Stimulated activated CD4-positive, alpha-beta T cell treated with anti-CD3 and anti-CD28 coated beads, Interleukin-15, amount 100 ng/mL, for 48 hours (primary cell): ENCODE measurements at places on chromosomes 6 and 20.

DNA sequence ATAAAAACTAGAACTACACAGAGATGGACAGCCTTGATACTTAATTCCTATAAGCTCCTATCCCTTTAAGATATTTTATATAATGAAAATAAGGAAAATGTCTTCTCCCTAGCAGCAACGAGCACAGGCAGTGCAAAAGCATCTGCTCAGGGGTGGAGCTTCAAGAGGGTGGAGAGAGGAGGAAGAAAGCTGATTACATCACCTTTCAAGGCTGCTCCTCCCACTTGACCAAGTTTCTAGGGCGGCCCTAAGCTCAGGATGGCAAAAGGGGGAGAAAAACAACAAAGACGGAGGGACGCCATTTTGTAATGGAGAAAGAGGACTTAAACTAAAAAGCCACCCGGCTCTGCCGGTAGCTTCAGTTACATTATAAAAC lies 2.2 kb downstream of the PPP1R10 start:
- peak; percentile 76 for DNase-seq

- DNase-seq: no peak
Observed at GRCh38 chr6:159065759-159066329, 21.1 kb upstream of the TAGAP start.

DNA sequence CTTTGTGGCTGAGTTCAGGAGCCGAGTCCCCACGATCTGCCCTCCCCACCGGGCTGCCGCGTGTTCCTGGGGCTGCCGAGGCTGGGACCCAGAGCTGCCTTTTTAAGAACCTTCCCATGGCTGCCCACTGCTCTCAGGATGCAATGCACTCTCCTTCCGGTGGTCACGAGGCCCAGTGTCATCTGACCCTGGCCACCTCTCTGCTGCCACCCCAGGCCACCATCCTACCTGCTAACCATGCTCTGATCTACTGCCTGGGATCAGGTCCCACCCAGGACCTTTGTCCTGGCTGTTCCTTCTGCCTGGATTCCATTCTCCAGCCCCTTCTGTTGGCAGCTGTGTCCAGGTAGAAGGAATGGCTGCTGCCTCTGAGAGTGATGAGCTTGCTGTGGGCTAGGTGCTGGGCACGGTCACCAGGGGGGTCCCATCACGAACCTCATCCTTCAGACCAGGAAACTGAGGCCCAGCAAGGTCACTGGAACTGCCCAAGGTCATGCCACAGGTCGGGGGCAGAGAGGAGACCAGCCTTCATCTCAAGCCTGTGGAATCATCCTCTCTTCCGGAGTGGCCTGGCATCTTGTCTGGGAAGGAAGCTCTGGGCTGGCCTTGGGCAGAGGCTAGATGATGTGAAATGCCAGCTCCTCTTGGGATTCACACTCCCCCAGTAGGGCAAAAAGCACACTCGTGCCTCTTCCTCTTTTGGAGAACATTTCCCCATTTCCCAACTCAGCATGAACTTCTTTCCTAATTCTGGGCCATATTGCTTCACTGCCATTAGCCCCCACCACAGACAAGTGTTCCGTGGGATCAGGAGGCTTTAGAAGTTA lies 20.5 kb downstream of the PCK1 start:
- no peak for DNase-seq

DNA sequence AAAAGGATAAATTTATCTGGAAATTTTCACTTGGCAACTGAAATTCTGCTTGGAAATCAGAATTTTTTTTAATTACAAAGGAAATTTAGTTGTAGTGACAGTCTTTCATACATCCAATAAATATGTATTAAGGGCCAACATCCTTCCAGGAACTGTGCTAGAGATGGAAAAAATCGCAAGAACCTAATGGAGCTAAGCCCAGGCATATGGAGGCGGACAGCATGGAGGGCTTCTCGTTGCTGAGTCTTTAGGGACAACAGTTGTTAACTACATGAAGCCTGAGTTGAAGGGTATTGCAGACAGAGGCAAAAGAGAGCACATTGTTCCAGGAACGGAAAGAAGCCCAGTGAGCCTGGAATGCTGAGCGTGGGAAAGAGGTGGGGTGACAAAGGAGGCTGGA lies 208.9 kb downstream of the IBTK start:
- DNase-seq: no peak

DNA sequence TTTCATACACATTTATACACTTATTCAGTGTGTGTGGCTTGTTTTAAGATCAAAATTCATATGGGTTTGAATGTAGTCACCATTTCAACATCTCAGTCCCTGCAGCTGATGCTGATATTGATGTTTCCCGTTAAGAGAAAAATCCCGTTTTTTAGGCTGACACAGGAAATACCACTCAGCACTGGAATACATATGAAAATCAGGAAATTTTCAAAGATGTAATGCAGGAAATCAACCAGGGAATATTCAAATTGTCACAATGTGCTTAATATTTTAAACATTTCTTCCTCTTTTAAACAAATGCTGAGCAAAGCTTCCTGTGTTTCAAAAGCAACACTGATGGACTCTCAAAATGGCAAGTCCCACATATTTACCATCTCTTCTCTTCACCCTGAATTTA lies 94.5 kb upstream of the MARCKS start:
- no peak for DNase-seq
